ENCODE measurements at places on chromosomes 1 and 21.

GRCh38 chr1:18630511-18631495, at the start of gene PAX7:
Gene PAX7, plus strand, starts transcription at chr1:18630846. Its CDS starts 758 bp downstream, at chr1:18631604.
- DNase-seq: peak; percentile 43

GRCh38 chr1:217230412-217230811, 400.5 kb downstream of the GPATCH2 start:
- DNase-seq: no peak

DNA sequence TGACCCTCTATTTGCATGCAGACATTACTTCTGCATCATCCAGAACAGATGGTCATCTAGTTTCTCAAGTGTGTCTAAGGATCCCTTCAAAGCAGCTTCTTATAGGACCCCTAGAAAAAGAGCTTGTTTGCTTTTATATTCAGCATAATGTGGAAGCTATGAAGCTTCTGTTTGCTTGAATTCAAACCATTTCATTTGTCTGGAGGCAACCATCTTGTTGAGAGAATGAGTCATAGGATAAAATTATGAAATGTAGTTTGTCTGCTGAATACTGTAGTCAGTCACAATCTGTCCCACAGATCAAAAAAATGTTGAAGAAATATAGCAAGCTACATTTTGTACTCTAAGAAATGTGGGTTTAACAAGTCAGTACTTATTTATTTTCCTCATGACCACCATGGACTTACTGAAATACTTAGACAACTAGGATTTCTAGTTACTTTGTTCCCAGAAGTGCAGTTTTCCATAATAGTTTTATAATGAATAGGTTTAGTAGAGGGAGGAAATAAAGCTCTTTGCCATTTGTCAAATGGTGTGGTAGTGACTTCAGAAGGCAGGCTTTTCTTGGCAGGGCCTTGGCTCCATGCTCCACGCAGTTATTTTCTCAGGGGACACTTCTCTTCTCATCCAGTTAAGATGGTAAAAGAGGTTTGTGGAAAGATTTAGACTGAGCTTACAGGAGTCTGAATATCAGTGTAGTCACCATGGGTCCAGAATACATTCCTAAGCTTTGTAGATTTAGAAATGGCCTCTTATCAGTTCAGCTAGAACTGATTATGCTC, 74.8 kb upstream of the DEPDC1 start:
- peak; percentile 29 for DNase-seq

DNA sequence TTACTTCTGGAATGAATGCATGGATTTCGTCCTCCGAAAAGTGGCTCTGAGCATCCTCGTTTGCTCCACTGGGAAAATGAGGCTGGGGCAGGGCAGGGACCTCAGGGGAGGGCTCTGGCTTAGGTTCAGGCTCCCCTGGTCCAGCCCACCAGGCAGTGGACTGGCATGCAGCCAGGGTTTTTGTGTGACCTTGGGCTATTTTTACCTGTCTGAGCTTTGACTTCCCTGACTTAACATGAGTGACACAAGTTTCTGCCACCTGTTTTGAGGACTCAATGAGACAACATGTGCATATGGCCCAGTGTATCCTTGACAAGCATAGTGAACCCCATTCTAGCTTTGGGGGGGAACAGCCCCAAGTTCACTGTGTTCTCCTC, 32.6 kb upstream of the EDN2 start:
- no peak for DNase-seq

DNA sequence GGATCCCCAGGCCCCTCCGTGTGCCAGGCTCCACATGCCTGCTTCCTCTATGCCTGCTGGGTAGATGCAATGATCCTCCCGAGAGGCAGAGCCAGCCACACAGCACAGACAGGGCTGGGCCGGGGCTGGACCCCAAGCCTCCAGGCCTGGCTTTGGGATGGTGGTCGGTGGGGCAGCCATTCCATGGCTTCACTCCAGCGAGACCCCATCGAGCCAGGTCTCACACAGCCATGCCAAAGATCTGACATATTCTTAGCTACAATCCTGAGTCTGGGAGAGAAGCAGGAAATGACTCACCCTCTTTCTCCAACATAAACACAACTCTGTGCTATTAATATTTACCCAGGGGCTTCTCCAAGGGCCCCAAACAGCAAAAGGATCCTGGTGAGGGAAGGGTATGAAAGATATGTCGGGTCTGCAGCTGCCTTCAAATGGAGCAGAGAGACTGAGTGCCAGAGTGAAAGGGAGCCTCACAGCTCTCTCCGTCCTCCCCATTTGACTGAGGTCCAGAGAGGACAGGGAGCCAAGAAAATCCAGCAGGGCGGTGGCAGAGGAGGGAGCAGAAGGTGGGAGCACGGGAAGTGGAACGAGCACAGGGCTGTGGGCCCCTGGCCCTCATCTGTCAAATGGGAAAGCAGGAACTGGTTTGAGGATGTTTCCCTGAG, 639.5 kb downstream of the MATN1 start:
- DNase-seq: peak; percentile 57

DNA sequence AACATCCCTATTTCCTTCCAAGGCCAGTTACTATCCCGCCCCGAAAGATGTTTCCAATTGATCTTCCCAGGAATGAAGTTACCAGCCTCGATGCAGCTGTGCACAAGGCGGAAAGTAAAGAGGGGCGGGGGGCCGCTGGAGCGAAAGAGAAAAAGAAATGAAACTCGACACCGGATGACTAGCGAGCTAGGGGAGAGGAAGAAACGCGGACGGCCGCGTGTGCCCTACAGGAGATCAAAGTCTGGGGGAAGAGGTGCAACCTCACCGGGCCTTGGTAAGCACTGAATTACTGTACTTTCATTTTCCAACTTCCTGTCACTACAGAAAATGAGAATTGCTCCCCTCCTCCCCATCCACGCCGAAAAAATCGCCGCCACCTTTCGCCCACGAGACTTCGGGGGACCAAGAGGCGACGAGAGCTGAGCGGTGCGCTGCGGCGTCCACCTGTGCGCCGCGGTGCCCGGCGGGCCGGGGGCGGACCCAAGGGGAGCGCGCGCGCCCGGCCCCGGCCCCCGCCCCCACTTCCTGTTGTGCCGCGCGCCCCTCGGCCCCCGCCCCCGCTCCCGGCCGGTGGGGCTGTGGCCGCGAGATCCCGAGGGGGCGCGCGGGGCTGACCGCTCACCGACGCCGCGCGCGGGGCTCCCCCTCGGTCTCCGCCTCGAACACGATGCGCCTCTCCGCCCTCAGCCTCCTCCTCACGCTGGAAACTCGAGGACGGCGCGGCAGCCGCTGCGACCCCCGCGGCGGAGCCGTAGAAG, 622 bp downstream of the ELK4 start:
- DNase-seq: peak; percentile 88

DNA sequence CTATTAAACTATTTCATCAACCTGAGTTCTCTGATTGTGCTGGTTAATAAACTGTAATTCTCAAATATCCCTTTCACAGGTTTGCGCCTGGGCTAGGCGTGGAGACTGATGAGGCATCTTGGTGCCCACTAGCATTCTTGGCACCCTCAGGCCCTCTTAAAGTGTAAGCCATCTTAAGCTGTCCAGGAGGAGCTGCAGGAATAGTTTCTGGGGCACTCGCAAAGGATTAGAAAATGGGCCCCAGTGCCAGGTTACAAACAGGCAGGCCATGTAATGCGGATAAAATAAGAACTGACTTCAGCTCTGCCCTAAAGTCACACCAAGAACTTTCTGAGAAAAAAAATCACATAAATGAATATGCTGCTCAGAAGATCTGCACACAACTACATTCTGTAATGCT, 1.1 kb downstream of the CASQ2 start:
- no peak for DNase-seq

DNA sequence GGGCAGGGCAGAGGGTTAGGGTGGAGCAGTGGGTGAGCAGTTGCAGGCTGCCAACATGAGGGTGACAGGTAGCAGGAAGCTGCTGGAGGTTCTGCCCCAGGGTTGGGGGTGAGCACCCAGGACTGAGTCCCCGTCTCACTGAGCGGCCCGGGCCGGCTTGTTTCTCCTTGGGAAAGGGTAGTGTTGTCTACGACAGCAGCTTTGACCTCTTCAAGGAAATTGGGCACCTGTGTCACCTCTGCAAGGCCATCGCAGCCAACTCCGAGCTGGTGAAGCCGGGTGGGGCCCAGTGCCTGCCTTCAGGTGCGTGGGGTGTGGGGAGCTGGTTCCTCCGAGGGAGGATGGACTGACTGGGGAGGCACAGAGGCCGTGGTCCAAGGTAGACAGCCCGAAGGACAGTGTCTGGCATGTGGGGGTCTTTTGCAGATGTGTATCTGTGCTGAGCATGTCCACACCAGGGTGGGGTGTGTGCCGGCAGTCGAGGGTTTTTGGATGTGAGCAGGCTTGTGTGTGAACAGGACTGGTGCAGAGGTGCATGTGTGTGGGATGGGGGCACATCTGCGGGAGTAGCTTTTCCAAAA, 51.9 kb downstream of the DISP3 start:
- DNase-seq: no peak

DNA sequence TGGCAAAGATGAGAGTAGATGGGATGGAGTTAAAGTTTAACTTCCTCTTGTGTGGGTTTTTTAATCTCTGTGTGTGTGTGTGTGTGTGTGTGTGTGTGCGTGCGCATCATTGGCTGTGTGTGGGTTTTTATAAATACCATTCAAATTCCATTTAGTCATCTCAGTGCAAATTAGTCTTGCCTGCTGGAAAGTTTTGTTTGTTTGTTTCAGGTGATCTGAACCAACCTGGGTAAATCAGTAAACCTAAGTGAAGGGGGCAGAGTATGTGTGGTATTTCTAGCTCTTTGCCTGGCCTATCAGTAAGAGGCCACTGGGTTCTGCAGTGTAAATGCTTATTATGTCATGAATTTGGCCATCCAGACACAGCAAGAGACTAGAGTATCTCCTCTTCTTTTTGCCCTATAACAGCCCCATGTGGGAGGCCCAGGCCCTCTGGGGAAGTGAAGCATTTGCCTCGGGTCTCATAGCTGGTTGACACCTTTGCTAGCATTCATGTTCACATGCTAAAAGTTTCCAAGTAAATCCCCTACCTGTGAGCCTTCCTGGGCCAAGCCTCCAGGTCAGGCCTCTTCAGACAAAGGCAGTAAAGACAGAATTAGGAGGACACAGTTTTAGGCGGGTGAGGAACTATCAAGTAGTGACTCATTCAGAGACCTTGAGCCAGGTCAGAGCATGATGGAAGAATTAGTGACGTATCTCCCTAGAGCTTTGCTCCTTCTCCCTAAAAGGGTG, 14.7 kb downstream of the INTS3 start:
- DNase-seq: no peak

- no peak for DNase-seq
Measured at GRCh38 chr1:74771913-74772515, 39.1 kb downstream of the TYW3 start.

DNA sequence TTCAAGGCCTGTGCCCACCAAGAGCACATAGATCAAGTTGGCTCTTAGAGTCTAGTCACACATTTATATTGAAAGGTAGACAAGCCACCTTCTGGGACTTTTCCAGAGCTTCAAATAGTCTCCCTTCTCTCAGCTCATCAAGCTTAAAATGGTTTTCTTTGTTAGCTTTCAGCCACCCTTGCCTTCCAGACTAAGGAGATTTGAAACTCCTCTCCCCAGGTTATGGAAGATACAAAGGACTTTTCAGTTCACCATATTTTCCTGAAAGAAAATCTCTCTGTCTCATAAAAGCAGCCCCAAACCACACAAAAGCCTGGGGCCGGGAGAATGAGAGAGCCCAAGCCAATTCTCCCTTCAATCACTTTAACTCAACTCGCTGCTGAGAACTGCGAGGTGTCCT, 134.1 kb downstream of the ZC3H11B start:
- no peak for DNase-seq

DNA sequence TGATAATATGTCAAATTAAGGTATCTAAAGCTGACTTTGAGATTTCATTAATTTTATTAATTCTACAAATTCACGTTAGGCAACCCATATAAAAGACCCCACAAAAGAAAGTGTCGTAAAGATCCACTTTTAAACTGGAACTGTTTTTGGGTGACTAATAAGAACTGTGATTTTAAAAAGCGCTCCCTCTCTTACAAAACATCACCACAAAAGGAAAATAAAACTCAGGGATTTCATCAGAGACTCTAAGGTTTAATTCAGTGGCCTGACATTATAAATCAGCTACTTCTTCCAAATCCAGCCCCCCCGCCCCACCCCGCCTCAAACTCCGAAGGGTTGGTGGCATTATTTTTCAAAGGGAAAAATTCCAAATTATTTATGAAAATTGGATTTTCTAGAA, 2.7 kb downstream of the COL24A1 start:
- DNase-seq: no peak

- DNase-seq: no peak
Measured at GRCh38 chr1:26345718-26346117, 8.2 kb downstream of the CRYBG2 start.

GRCh38 chr1:59015708-59016107, 231.9 kb upstream of the JUN start:
- peak; percentile 23 for DNase-seq

DNA sequence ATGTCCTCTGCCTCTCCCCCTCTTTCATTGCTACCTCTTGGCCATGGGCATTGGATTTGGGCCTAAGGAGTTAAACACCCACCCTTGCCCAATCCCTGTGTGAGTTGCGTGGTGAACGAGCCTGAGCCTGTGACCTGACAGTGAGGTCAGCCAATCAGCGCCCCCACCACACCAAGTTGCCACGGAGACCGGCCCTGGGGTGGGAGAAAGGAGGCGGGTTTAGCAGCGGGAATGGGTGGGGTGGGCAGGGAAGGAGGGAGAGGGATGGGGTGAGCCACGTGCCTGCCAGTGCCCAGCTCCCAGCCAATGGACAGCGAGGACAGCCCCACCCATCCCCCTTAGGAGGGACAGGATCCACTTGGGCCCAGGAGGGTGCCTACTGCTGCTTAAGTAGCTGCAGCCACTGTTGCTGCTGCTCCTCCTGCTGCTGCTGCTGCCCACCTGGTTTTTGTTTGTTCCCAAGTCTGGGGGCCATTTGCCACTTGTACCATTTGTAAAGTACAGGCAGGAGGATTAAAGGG, 9.5 kb downstream of the ZBTB7B start:
- DNase-seq: peak; percentile 60

GRCh38 chr1:30782361-30783255, 25.0 kb upstream of the LAPTM5 start:
- DNase-seq: peak; percentile 84

GRCh38 chr21:37871121-37871862, 45.0 kb downstream of the KCNJ6 start:
- no peak for DNase-seq

DNA sequence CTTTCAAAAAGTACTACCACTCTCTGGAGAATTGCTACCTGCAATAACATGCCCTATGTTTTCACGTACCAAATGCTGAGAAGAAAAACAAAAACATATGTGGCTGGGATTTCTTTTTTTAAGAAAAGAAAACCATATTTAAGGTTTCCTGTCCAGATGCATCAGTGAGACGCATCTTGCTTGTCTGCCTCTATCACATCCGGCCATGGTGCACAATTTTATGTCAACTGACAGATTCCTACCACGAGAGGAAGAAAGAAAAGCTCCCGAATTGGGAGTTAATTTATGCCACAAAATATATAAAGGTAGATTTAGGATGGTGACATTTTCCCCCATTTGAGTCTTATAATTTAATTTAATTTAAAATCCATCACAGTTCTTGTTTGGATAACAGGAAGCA, 62.3 kb upstream of the COL24A1 start:
- DNase-seq: no peak

All from femur (tissue), 1 donor.